ENCODE measurements at places on chromosomes 7 and 10.

DNA sequence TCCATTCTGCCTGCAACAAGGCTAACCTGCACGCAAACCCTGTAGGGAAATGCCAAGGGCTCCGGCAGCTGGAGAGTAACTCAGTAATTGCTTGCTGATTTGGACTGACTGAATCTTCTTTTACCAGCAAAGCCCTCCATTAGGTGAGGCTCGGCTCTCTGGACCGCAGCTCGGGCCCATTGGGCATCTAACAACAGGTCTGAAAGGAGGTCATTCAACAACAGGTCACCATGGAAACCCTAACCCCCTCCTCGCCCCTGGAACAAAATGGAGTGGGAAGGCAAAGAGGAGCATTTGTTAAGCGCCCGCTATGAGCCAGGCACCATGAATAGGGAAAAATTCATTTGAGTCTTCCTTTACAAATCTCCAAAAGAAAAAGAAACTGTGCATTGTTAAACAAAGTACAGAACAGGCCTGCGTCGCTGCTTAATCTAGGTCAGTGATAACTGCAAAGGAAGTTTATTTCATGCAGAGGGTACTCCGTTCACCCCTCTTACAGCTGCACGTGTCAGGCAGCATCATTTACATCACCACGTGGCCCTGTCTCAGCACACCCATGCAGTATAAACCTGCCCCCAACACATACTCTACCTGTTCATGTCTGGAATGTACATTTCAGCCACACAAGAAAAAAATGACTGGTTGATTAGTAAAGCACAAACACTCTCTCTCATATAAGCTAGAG, 248.8 kb upstream of the NEBL start:
- DNase-seq: no peak

DNA sequence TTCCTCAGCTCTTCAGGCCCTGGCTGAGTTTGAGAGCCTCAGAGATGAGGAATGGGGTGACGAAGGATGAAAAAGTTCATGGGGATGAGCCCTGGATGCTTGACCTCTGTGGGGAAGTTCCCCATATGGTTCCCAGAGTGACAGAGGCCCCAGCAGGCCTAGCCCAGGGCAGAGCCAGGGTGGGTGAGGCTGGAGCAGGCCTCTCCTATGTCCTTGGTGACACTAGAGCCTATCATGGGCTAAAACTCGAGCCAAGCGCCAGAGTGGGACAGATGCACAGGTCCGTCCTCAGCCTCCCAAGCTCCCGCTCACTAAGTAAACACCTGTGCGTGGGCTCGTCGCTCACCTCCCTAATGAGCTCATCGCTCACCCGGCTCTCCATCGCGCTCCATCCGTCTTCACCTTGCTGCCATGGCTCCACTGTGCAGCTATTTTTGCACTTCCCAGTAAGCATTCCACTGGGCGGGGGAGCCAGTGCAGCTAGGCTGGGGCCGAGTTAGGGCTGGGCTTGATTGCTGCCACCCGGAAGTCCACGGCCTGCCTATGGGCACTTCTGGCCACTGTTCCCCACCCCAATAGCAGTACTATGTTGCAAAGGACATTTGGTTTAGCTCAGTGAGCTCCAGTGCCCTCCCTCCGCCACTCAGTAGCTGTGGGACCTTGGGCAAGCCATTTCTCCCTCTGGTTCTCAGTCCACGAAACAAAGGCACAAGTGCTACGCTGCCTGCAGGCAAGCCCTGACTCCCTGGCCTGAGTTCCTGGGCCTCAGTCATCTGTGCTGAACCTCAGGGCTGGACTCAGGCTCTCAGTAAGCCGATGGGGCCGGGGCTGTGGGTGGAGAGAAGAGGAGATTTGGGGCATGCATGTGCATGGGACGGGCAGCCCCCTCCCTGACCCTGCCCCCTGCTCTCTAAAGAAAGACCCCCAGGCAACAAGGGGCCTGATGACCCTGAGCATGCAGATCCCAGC, 117.3 kb upstream of the PCBD1 start:
- no peak for DNase-seq

- DNase-seq: no peak
Measured at GRCh38 chr7:116782177-116782711, 80.1 kb upstream of the CAPZA2 start.

GRCh38 chr10:50538555-50539398, 85.0 kb downstream of the SGMS1 start:
- DNase-seq: no peak

DNA sequence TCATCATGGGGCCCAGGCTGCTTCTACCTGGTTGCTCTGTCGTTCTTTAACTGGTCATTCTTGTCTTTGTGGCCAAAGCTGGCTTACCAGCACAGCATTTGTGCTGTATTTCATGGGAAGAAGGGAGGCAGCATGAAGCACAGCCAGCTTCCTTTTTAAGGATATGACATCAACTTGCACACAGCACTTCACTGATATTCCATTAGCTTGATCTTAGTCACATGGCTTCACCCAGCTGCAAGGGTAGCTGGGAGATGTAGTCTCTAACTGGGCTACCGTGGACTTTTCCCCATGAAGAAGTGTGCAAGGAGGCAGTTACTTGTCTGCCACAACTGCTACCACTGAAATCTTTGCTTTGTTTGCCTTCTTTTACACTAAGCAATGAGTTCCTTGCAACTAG, 525.2 kb downstream of the LRMDA start:
- no peak for DNase-seq

GRCh38 chr7:106737202-106737562, 76.2 kb upstream of the CCDC71L start:
- DNase-seq: no peak

GRCh38 chr7:157609516-157609915, 272.7 kb downstream of the DNAJB6 start:
- DNase-seq: no peak

DNA sequence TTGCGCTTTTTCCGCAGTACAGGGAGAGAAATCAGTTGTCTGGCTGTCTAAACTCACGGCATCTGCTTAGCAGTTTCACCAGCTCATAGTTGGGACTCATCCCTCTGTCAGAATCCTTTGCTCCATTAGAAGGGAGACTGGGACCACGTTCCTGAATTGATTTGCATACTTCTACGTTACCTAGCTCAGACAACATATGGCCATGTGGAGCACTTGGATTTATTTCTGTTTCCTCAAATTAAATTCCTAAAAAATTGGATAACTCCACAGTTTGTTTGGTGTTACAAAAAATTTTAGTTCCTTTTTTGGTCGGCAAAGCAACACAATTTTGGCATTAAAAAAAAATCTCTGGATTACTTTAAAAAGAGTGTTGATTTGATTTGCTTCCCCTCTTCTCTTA, 614.0 kb downstream of the AUTS2 start:
- no peak for DNase-seq

DNA sequence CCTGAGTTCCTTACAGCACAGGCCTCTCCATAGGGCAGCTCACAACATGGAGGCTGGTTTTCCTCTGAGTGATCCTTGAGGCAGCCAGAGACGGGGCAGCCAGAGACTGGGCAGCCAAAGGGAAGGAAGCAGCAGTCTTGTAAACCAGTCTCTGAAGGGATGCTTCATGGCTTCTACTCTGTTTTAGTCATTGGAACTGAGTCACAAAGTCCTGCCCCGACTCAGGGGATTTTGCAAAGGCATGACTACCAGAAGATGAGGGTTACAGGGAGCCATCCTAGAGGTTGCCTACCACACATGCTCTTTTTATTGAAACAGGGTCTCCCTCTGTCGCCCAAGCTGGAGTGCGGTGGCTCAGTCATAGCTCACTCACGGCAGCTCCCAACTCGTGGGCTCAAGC, 44.4 kb upstream of the COMMD3 start:
- DNase-seq: no peak

DNA sequence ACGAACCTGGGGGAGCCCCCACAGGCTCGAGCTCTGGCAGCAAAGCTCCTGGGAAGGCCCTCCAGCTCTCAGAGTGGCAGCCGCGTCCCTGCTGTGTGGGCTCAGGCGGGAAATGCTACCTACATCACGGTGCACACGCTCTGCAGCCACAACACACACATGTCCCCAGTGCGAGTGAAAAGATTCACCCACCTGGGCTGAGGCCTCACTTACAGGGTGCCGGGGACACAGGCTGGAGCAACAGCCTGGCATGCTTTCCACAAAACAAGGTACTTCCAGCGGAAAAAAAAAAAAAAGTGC, 410.4 kb upstream of the FOXK1 start:
- DNase-seq: no peak

GRCh38 chr10:50624866-50625501, 1.2 kb upstream of the SGMS1 start:
- no peak for DNase-seq

- DNase-seq: no peak
Measured at GRCh38 chr10:57964351-57964750, 303.3 kb downstream of the IPMK start.

- DNase-seq: no peak
Measured at GRCh38 chr10:61215246-61215645, 237.9 kb downstream of the TMEM26 start.

GRCh38 chr10:124999433-125000365, 57.8 kb downstream of the ZRANB1 start:
- DNase-seq: no peak

GRCh38 chr7:2148189-2148588, 84.6 kb downstream of the MAD1L1 start:
- DNase-seq: no peak

DNA sequence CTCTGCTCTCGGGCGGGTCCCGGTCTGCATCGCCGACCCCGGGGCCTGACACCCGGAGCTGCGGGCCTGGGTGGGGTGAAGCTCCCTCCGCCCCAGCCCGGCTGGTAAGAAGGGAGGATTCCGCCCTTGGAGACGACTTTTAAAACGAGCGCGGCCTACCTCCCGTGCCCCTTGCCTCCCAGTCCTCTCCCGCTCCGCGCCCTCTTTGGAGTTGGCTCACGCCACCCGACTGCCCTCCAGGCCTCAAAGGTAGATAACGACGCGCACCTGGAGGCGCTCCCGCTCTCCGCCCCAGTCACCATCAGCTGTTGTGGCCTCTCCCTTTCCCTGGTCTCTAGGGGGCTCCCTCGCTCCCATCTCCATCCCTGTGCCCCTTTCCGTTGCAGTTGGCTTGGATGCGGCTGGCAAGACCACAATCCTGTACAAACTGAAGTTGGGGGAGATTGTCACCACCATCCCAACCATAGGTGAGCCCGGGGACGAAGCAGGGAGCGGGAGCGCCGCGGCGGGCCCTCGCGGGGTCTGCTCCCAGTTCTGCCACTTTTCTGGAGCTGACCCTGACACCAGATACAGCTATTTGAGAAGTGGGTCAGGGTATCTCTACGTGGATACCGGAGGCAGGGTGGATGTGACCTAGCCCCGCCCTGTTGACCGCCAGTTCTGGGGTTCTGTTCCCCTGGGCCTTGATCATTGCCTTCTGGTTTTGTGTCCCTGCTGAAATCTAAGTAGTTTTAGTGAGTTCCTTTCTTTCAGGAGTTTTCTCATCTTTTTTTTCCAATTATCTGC, 679 bp downstream of the ARF5 start:
- no peak for DNase-seq

- DNase-seq: no peak
Measured at GRCh38 chr10:85946713-85947326, 419.8 kb downstream of the GRID1 start.
